ENCODE measurements at places on chromosomes 12 and 14.

GRCh38 chr12:9725213-9725870 lies 7.6 kb downstream of the CLECL1 start:
- no peak for DNase-seq

DNA sequence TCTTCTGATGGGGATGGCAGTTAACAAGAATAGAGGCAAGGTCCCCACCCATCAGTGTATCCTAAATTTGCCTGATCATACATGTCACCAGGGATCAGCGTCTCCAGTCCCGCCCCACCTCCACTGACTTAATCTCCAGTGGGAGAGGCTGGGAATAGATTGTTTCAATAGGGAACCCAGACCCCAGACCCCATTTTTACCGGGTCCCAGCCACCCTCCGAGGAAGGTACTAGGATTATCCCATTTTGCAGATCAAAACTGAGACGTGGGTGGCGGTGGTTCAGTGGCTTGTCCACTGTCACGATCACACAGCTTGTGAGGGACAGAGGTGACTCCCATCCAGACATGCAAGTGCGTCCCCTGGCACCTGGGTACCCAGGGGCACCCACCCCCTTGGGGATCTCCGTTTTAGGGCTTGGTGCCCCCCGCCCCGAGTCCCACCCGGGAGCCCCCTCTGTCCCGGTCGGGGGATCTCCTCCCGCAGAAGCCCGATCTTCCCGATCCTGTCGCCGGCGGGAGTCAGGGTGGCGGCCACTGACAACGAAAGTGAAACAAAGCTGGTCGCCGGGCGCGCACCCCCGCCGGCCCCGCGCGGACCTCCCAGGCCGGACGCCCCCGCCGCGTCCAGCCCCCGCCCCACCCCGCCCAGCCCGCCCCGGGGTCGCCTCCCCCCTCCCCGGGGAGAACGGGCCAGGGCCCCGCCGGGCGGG lies 523 bp downstream of the WSB2 start:
- no peak for DNase-seq

GRCh38 chr12:72289633-72290032 lies 17.5 kb downstream of the TRHDE start:
- no peak for DNase-seq

GRCh38 chr14:52072266-52072780 lies 3.5 kb upstream of the NID2 start:
- no peak for DNase-seq

GRCh38 chr12:13156277-13156676 lies 40.2 kb upstream of the EMP1 start:
- no peak for DNase-seq

GRCh38 chr14:25472700-25473099 lies 422.8 kb upstream of the STXBP6 start:
- DNase-seq: no peak

- no peak for DNase-seq
These were observed 86.7 kb upstream of the PTHLH start for GRCh38 chr12:28059220-28059619.
